ENCODE measurements at places on chromosomes 3 and 15.

DNA sequence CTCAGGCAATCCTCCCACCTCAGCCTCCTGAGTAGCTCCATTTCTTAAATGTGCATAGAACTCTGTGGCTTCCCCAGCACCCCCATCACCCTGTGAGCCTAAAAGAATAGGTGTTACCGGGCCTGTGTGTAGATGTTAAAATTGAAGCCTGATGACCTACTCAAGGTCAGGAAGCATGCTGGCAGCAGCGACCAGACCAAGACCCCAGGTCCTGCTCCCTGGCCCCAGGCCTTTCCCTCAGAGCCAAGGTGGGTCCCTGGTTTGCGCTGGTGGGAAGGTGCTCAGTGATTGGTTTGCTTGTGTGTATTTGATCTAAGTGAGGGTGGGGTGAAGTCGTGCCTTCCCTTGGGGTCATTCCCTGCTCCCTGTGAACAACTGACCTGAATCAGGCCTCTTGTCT is 18.4 kb upstream of the CRABP1 start:
- DNase-seq: no peak

DNA sequence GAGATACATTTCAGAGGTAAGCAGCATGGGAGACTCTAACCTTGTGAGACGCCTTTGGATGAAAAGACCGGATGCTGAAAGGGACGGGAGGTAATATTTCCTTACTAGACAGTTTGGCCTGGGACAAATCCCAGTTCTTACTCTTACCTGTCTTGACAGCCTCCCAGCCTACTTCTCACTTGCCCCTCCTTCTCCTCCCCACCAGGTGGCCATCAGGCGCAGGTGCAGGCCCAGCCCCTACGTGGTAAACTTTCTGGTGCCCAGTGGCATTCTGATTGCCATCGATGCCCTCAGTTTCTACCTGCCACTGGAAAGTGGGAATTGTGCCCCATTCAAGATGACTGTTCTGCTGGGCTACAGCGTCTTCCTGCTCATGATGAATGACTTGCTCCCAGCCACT is 6.3 kb downstream of the HTR3D start:
- no peak for DNase-seq

- peak; percentile 52 for DNase-seq
Measured at GRCh38 chr3:51389423-51390183, 1.5 kb upstream of the RBM15B start.

- DNase-seq: no peak
Measured at GRCh38 chr3:78660957-78661356, 1106.8 kb downstream of the ROBO1 start.

DNA sequence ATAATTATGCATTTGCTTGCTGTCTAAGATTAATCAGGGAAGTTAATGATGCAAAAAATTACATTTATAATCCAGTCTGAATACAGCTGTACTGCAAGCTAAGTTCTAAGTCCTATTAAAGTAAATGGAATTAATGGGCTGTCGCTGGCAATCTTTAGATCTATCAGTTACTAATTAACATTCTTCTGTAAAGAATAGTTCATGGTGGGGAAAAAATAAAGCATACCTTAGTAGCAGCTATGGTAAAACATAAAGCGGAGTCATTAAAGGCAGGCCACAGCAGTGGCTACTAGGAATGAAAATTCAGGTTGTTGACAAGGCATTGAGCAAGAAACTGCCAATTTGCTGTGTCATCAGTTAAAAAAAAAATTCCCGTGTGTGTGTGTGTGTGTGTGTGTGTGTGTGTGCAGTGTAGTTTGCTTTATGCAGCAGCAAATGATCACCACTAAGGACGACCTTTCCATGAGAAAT is 129.8 kb downstream of the ZNF385D start:
- no peak for DNase-seq

DNA sequence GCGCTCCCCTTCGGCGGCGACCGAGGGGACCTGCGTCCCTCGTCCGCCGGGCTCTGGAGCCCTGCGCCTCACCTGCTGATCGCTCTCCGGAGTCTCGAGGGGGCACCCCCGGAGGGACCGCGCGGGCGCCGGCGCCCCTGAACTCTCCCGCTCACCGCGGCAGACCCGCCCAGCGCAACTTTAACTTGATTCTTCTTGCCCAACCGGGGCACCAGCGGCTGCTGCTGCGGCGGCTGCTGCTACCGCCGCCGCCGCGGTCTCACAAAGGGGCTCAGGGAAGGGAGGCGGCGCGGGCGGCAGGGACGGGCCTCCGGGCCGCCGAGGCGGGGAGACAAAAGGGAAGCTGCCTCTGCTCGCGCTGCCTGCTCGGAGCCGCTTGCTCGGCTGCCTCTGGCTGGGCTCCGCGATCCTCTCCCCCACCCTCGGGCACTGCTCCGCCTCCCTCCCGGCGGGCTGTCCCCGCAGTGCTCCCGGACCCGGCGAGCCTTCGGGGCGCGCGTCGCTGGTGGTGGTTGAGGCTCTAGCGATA is at the start of gene PPM1L:
Gene PPM1L (plus strand): TSS at position 456 of the 529 bp plus-strand sequence.
- peak; percentile 54 for DNase-seq

- no peak for DNase-seq
Measured at GRCh38 chr3:134956395-134956794, 161.3 kb downstream of the EPHB1 start.

GRCh38 chr15:94535298-94536048 is 304.1 kb downstream of the MCTP2 start:
- DNase-seq: no peak

DNA sequence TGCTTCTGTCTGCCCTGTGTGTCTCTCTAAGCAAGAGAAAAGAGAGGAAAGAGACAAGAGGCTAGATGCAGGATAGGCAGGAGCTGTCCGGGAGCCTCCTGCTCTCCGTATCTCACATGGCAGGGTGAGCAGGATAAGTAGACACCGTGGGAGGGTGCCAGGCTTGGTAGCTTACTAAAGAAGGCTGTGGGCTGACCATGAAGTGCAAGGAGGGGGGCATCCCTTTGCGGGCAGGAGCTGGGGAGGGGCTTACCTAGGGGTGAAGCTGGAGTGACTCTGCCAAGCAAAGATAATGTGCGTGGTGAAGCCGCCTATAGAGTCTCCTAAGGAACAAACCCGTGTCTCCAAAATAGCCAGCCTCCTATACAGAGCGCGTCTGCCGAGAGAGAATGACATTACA is 33.7 kb upstream of the TMC3 start:
- no peak for DNase-seq

DNA sequence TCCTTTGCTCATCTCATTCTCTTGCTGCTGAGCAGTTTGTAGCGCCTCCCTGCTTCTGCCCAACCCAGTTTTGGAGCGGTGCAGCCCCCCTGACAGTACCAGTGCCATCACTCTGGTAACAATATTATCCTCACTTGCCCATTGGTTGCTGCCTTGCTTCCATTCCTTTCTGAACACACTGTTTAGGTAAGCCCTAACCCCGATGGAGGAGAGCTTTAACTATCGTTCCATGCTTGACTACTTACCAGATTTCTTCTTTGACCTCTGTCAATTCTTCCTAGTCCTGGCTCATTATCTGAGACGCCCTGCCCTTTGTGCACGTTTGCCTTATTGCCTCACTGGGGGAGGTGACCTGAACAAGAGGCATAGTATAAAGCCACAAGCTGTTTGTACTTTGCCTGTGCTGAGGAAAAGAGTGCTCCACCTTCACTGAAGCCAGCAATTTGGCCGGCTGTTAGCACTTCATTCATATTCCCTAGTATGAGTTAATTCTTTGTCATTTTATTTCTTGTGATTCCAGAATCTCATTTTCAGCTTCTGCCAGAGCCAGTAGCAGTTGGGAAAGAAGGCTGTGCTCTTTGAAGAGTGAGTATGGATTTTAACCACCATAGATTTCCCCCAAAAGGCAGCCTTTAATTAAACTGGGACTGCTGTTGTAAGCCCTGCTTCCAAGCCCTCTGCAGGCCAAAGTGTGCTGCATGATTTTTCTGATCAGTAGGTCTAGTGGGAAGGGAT is 11.9 kb downstream of the ABHD6 start:
- DNase-seq: no peak

- DNase-seq: no peak
Measured at GRCh38 chr3:44511238-44511566, 33.7 kb upstream of the ZNF445 start.

DNA sequence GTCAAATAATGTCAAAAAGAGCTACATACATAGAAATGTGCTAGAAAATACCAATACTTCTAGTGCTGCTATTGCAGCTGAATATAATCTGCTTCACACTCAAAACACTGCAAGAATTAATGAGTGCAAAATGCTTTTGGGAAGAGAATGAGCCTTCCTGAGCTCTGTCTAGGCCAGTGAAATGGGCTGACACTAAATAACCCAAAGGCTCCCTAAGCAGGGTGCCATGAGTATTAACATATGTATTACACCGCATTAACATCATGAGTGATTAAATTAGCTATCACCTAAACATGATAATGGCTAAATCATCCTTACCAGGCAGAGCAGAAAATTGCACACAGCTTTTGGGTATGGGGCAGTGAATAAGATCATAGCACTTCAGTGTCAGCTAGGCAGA is 806.3 kb upstream of the NECTIN3 start:
- no peak for DNase-seq

GRCh38 chr3:143628971-143629370 is 219.3 kb downstream of the SLC9A9 start:
- no peak for DNase-seq

DNA sequence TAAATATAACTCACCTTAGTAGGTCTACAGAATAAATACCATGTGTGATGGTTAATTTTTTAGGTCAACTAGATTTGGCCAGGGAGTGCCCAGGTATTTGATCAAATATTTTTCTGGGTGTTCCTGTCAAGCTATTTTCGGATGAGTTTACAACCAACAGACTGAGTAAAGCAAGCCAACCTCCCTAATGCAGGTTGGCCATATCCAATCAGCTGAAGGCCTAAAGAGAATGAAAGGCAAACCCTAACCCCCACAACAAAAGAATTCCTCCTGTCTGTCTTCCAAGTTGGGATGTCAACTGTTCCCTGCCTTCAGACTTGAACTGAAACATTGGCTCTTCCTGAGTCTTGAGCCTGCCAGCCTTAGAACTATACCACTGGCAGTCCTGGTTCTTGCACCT is 28.6 kb downstream of the TASOR start:
- DNase-seq: no peak

DNA sequence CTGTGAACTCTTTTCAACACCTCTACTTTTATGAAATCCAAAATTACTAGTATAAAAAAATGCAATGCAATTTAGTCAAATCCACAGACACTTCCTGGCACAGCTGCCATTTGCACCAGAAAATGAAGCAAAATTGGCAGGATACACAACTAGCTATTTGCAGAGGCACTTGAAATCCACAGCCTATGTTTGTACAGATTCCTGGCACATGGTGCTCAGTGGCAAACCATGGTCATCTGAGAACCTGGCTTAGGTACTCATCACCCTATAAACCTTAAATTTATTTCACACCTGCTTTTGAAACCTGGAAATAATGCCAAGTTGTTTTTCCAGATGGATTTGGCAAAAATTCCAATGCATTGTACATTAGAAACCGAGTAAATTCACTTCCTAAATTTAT is 20.2 kb upstream of the PPM1L start:
- no peak for DNase-seq

DNA sequence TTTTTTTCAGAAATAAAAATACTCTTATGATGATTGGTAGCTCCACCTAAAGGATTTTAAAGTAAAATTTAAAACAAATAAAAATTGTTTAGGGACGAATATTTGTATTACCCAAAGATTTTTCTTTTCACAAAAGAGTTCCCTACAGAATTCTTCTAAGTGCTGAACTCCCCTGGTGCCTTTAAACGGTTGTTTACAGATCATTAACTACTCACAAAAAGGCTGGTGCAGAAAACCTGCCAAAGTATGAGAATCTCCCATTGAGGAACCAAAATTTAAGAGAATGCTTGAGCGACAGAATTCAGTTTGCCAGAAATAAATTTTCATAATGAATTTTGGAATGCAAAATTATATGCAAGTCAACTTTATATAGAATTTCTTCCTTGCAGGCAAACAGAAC is 497.8 kb upstream of the NR2F2 start:
- no peak for DNase-seq

DNA sequence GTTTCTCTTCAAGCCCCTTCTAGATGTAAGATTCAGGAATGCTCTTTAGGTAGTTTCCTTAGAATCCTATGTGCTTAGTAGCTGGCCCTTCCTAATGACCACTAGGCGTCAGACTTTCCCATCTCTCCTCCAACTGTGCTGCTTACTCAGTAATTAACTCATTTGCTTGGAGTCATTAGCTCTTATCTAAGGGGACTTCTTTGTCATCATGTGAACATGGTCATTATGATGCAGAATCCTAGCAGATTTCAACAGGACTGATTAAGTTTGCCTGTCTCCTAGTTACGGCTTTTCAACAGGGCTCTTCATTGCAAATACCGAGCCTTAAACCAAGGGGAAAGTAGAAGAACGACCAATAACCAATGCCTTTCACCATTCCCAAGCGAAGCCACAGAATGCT is 46.4 kb downstream of the GJD2 start:
- peak; percentile 24 for DNase-seq

GRCh38 chr3:56830884-56831283 is 29.1 kb upstream of the ARHGEF3 start:
- no peak for DNase-seq

DNA sequence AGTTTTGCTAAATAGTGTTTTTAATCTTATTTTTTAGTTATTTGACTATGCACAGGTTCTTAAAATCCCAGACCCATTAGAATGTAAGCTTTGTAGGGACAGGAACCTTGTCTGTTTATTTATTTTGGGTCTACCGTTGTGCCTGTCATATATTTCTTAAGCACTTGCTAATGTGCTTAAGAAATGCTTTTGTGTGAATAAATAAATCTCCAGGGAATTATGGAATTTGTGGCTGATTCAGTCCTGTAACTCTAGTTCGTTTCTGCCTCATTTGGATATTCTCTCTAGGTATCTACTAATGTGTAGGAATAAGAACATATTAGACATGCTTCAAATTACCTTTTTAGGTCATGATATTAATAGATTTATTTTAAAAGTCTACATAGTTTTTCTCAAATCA is 161.6 kb downstream of the LPP start:
- no peak for DNase-seq

DNA sequence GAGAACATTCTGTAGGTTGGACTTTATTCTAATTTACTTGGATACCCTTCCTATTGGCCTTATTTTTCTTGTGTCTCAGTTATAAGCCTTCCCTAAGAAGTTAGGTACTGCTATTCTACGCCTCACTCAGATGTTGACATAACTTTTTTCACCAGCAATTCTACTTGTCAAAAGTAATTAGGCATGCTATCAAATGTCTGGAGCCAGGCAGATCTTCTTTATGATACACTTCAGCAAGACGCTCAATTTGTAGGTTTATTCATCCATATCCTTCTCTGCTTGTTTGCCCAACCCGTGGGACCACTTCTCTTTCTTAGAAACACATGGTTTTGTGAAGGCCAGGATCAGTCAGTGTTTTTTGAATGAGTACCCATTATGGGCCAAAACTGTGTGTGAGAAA is 36.2 kb upstream of the COL8A1 start:
- DNase-seq: no peak

GRCh38 chr3:55487381-55488241 is 505 bp upstream of the WNT5A start:
- peak; percentile 44 for DNase-seq

DNA sequence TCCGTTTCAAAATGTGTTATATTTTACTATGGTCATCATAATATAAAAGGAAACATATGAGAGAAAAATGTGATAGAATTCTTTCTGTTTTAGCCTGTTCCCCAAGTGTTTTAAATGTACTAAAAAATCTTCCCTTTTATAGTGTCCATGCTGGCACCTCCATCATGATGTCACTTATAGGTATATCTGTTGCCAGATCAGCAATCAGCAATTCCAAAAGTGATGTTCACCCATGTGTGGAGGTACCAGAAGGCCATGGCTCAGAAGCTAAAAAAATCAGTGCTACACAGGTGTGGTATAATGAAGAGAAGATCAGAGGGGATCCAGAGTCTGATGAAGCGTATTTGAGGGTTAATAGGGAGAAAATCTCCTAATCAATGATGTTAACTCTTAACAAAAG is 1.1 kb upstream of the GPR15 start:
- no peak for DNase-seq

- no peak for DNase-seq
Measured at GRCh38 chr15:94503293-94503692, 271.9 kb downstream of the MCTP2 start.

Measured in GM10248 (cell line).